ENCODE measurements at places on chromosomes 7 and 10.

DNA sequence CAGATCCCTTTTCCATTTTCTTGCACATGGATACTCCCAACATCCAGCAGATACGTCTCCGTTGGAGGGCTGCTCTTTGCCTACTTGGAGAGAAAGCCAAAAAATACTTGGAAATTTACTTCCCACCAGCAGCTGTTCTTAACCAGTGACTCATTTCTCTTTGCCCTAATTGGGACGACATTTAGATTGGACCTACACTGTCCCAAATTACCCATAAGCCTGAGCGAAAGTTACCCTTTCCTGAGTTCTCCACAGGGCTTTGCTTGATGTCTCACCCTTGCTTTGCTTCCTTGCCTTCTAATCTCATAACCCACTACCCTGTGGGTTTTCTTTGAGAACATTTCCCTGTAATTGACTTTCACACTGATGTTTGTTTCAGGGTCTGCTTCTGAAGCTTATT, 48.1 kb downstream of the SAMD8 start:
- no peak for DNase-seq

DNA sequence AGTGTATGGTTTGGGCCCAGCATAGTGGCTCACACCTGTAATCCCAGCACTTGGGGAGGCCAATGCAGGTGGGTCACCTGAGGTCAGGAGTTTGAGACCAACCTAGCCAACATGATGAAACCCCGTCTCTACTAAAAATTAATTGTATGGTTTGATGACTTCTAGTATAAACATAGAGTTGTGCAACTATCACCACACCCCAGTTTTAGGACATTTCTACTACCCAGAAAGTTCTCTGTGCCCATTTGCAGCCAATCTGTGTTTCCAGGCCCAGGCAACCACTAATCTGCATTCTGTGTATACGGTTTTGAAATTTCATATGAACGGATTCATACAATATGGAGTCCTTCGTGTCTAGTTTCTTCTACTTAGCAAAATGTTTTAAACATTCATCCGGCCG, 20.0 kb downstream of the CLIP2 start:
- no peak for DNase-seq

GRCh38 chr7:85287106-85287825, 100.4 kb upstream of the SEMA3D start:
- no peak for DNase-seq

GRCh38 chr7:104927055-104927454, 87.0 kb upstream of the KMT2E start:
- no peak for DNase-seq

DNA sequence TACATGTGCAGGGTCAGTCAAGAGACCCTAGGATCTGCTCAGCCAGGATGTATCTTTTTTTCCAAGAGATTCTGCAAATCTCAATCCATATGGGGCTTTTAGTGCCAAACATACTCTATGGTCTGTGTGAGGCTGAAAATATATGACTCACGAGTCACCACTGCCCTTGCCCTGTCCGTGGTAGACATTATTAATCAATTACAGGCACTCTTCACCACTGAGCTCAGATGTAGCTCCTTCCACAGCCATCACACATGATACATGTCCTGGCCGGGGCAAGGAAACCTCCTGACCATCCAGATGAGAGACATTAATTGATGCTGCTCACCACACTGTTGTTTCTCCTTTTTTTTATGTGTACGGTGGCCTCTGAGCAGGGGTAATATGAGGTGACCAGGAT, 90.2 kb upstream of the RET start:
- no peak for DNase-seq

Measured in stimulated activated CD4-positive, alpha-beta T cell treated with anti-CD3 and anti-CD28 coated beads, Interleukin-15, amount 100 ng/mL, for 1 hour (primary cell).